Sigmoid colon (tissue), 7 donors: ENCODE measurements at places on chromosomes 3 and 15. TPM values are rescaled to one million over a fixed set of nuclear protein-coding genes. Genes with fewer than 3 reads are reported as not detected.

Gene SLC28A2
- not detected for total RNA-seq

Gene CGGBP1
- total RNA-seq, result 76.4 TPM

Gene MGLL
- total RNA-seq, result 46.8 TPM

Gene GNAT1
- not detected for total RNA-seq

Gene PLA2G4D
- total RNA-seq, result not detected

Gene MUC13
- not detected for total RNA-seq

Gene OTOL1
- total RNA-seq, result not detected

DNA sequence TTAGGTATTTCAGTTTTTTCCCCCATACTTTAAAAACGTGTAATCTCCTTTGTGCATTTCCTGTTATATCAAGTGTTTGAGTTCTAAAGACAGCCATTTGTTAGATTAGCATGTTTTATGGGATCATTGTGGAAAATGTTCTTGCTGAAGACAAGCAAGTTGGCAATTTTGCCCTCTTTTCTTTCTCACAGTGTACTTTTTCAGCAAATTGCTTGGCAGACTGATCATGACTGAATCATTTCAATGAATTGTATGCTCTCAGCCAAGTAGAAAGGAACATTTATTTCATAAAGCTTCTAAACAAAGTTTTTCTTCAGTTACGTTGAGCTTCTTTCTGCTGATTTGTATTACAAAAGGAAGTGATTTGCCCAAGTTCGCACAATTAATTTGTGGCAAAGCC lies 51.6 kb downstream of the ATG7 start:
- no peak for DNase-seq

GRCh38 chr15:61084472-61084871 lies 144.6 kb downstream of the RORA start:
- no peak for DNase-seq

DNA sequence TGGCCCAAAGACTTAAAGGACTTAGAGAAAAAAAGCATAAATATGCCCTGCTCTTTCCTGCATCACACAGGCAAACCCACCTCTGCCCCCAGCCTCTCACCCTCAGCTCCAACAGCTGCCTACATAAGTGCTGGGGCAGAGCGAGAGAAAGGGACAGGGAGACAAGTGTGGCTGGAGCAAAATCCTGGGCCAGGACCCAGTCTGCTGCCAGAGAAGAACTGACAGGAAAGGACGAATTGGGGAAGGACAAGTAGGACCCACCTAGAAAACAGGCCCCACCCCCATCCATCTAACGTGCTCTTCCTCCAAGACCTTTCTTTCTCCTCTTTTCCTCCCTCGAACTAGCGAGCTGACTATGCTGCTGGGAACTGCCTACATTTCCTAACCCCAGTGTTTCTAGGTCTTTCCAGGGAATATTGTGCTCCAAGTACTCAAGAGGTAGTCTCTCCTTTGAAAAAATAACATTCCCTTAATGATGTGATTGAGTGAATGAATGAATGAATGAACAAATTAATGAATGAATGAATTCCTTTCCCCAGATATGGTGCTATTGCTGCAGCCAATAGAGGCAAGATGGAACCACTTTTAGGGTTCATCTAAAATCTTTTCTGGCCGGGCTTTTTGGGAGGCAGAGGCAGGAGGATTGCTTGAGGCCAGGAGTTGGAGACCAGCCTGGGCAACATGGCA lies 18.4 kb downstream of the IGDCC4 start:
- no peak for DNase-seq

DNA sequence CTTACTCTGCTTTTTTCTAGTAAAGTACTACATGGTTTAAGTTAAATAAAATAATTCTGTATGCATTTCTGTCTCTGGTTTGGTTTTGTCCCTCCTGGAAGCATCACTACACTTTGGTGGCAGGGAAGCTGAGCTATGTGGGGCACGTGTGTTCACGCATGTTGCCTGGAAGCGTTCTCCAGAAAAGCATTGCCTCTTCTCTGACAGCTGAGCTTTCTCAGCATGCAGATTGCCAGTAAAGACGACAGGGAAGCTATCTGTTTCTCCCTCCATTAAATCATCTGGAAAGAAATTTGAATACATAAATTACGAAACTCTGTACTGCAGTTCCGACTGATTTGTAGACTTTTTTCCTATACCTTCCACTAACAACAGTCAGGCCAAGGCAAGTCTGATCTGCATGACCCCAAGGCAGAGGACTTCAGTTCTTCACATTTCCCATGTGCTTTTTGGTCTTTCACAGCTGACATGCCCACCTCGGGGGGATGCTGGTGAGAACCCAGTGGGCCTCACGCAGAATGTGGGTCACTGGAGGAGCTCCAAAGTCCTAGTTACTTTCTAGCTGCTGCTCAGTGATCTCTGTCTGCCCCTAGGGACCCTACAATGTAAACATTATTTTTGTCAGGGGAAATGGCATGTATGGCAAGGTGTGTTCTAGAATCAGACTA lies 43.0 kb downstream of the PGPEP1L start:
- DNase-seq, result no peak

- no peak for DNase-seq
These were observed 19.4 kb downstream of the WWTR1 start for GRCh38 chr3:149638228-149639092.

GRCh38 chr3:27311400-27311799 lies 57.8 kb downstream of the NEK10 start:
- DNase-seq, result no peak
